ENCODE measurements at places on chromosomes 7 and 10. TPM values are rescaled to one million over a fixed set of nuclear protein-coding genes. Genes with fewer than 3 reads are reported as not detected.

Gene ZC3HAV1L
- total RNA-seq = 3.4 TPM

Gene WDFY4
- total RNA-seq = 1.5 TPM

Gene NUTM2E
- total RNA-seq = not detected

Gene ANKRD7
- total RNA-seq = 1.1 TPM

DNA sequence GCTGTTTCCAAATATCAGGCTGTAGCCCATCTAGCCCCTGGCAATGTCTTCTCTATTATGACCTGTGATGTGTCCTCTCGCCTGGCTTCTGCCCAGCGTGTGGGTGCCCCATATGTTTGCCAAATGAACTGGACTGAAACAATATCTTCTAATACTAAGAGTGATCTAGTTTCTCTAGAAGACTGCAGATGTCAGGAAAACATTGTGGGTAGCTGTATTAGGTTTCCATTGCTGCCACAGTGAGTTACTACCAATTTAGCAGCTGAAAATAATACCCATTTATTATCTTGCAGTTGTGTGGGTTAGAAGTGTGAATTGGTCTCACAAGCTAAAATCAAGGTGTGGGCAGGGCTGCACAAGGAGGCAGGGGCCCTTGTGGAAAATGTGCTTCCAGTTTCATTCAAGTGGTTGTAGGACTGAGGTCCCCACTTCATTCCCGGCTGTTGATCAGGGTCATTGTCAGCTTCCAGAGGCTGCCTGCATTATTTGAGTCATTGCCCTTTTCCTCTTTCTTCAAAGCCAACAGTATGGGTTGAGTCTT lies 202.8 kb upstream of the BMPER start:
- peaks cover 12% of the 10 kb centered on the region for H3K36me3 ChIP-seq
- DNase-seq = no peak
- H3K4me3 ChIP-seq = no peak overlapping the region
- H3K27me3 ChIP-seq = no peaks in the 10 kb centered on the region
- no peak overlapping the region for H3K27ac ChIP-seq

- peaks cover 14% of the 10 kb centered on the region for H3K4me1 ChIP-seq
- DNase-seq = no peak
- H3K27ac ChIP-seq = no peak overlapping the region
Observed at GRCh38 chr10:30384701-30385201, 35.7 kb upstream of the MTPAP start.

DNA sequence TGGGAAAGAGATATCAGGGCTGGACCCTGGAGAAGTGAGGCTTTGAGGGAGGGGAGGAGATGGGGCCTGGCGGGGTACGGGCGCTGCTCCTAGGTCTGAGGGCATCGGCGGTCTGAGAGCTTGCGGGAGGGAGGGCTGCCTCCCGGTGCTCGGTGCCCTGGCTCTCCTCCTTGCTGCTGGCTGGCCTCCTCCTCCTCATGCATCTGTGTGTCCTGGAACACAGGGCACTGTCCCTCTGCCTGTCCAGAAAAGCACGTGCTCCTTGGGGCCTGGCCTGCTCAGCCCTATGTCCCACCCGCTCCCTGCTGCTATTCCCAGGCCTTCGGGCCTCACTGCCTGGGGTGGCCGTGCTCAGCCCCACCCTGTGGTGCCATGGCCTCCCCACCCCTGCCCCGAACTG lies 166.9 kb downstream of the RNF216 start:
- peaks cover 3% of the 10 kb centered on the region for H3K36me3 ChIP-seq
- DNase-seq = no peak
- no peak overlapping the region for H3K4me3 ChIP-seq
- no peaks in the 10 kb centered on the region for H3K27me3 ChIP-seq
- peaks cover 3% of the 10 kb centered on the region for H3K4me1 ChIP-seq

- no peak for DNase-seq
- H3K4me1 ChIP-seq = no peaks in the 10 kb centered on the region
- no peaks in the 10 kb centered on the region for H3K36me3 ChIP-seq
- H3K27ac ChIP-seq = no peak overlapping the region
- no peaks in the 10 kb centered on the region for H3K27me3 ChIP-seq
- no peak overlapping the region for H3K4me3 ChIP-seq
Observed at GRCh38 chr7:90485734-90486316, 16.4 kb downstream of the PTTG1IP2 start.

GRCh38 chr10:99430116-99430450 lies 341 bp downstream of the GOT1 start:
- peaks cover 10% of the 10 kb centered on the region for H3K36me3 ChIP-seq
- peaks cover 74% of the 10 kb centered on the region for H3K4me1 ChIP-seq
- peak overlapping the region; percentile 87 for H3K4me3 ChIP-seq
- H3K27ac ChIP-seq = peak overlapping the region; percentile 97
- DNase-seq = no peak

GRCh38 chr10:113459626-113460280 lies 93.1 kb upstream of the HABP2 start:
- H3K4me3 ChIP-seq = no peak overlapping the region
- no peaks in the 10 kb centered on the region for H3K36me3 ChIP-seq
- H3K27ac ChIP-seq = no peak overlapping the region

DNA sequence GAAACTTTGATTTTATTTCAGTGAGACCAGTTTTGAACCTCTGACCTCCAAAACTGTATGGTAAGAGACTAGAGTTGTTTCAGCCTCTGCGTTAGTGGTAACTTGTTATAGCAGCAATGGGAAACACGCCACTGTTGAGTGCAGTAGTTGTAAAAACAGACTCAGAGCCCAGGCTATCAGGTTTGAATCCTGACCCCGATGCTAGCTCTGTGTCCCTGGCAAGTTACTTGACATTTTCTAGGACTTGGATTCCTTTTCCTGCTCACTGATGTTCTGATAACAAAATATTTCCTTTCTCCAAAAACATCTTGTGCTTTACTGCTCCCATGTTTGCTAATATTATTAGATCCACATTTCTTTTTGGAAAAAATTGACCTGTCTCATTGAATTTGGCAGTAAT lies 131.0 kb downstream of the PLXDC2 start:
- DNase-seq = no peak
- no peaks in the 10 kb centered on the region for H3K36me3 ChIP-seq
- peak overlapping the region; percentile 79 for H3K27ac ChIP-seq
- peaks cover 47% of the 10 kb centered on the region for H3K4me1 ChIP-seq

GRCh38 chr7:5394264-5395105 lies 29.1 kb downstream of the TNRC18 start:
- H3K36me3 ChIP-seq = peaks cover 49% of the 10 kb centered on the region
- DNase-seq = no peak
- no peak overlapping the region for H3K4me3 ChIP-seq
- peaks cover 23% of the 10 kb centered on the region for H3K4me1 ChIP-seq
- no peaks in the 10 kb centered on the region for H3K27me3 ChIP-seq

GRCh38 chr7:28977881-28978280 lies 19.8 kb upstream of the TRIL start:
- no peaks in the 10 kb centered on the region for H3K27me3 ChIP-seq
- no peaks in the 10 kb centered on the region for H3K36me3 ChIP-seq
- no peak for DNase-seq
- H3K27ac ChIP-seq = no peak overlapping the region
- H3K4me3 ChIP-seq = no peak overlapping the region

DNA sequence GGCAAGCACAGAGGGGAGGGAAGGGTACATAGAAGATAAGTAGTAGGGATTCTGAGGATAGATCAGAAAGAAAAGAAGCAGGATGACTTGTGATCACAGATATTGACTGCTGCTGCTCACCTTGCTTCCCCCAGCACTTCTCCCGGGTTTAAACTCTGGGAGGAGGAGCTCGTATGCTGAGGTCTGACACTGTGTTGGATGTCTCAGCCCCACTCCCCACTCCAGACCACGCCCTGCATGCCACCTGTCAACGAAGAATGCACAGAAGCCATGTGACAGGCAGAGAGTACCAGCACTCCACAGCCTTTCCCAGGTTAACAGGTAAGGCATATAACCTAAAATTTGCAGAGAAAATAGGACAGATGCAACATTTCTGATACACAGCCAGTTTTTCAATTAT lies 388.9 kb downstream of the TNS3 start:
- H3K27ac ChIP-seq = no peak overlapping the region
- DNase-seq = no peak
- no peaks in the 10 kb centered on the region for H3K27me3 ChIP-seq

- no peak overlapping the region for H3K4me3 ChIP-seq
- DNase-seq = no peak
- no peak overlapping the region for H3K27ac ChIP-seq
- peaks cover 48% of the 10 kb centered on the region for H3K36me3 ChIP-seq
Observed at GRCh38 chr7:94418851-94419250, 24.2 kb downstream of the COL1A2 start.

DNA sequence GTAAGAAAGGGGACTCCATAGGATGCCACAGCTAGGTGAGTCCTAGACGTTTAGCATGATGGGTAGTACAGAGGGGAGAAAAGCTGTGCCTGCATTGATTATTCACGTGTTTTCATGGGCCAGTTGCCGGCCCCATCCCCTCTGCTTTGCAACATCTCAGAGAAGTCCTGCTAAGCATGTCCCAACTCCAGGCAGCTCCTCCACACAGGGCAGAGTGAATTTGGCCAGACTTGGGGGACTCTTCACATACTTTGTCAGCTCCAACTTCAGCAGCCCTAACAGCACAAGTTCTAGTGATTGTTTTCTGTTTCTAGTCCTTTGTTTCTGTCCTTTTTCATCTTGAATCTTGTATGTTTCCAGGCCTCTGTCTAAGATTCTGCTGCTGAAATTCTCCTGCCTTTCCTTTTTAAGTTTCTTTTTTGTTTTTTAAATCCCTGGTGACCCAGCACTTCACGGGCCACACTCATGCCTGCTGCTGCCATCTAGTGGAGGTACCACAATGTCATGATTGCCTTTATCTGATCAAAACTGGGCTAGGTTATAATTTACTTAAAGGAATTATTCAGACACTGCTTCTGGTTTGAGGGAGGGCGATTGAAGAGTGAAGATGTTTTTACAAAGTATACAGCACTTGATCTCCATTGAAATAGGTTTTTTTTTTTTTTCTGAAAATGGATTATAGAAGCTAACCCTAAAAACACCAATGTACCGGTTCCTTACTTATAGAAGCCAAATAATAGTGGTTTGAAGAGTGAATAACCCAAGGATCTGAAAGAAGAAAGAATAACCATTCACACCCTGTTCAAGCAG lies 276.9 kb downstream of the CSTF2T start:
- no peaks in the 10 kb centered on the region for H3K36me3 ChIP-seq
- H3K4me1 ChIP-seq = peaks cover 61% of the 10 kb centered on the region
- H3K27ac ChIP-seq = peak overlapping the region; percentile 73

All from left ventricle myocardium inferior (tissue), 1 donor.